Smooth muscle cell of the umbilical artery (primary cell): ENCODE measurements at places on chromosomes 1 and 21. TPM values are rescaled to one million over a fixed set of nuclear protein-coding genes. Genes with fewer than 3 reads are reported as not detected.

FNDC5 gene
- 0.37 and 4.5 TPM in 2 replicates for total RNA-seq

HSPB7 gene
- 5.9 and 6.4 TPM in 2 replicates for total RNA-seq

PCP4L1 gene
- total RNA-seq, result not detected in 2 replicates

FYB2 gene
- not detected in 2 replicates for total RNA-seq

TCHHL1 gene
- not detected in 2 replicates for total RNA-seq

OR10J1 gene
- total RNA-seq, result not detected in 2 replicates

EPHA8 gene
- total RNA-seq, result not detected in 2 replicates
